Fibroblast of the aortic adventitia (primary cell): ENCODE measurements at places on chromosomes 7 and 10. TPM values are rescaled to one million over a fixed set of nuclear protein-coding genes. Genes with fewer than 3 reads are reported as not detected.

GRCh38 chr7:39248692-39249090 lies 271.0 kb downstream of the POU6F2 start:
- DNase-seq: no peak

GRCh38 chr10:100625816-100626215 lies 90.1 kb downstream of the HIF1AN start:
- no peak for DNase-seq

DNA sequence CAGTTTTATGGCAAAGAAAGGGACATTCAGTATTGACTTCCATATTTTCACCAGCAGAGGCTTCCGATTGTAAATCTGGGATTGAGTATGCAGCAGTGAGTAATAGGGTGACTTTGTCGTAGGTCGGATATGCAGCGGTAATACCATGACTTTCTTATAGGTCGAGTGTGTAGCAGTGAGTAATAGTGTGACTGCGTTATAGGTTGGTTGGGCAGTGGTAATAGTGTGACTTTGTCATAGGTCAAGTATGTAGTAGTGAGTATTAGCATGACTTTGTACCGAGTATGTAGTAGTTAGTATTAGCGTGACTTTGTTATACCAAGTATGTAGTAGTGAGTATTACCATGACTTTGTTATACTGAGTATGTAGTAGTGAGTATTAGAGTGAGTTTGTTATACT lies 268.2 kb upstream of the ADARB2 start:
- no peak for DNase-seq

- DNase-seq: peak; percentile 61
Observed at GRCh38 chr10:126242397-126243260, 145.6 kb downstream of the ADAM12 start.

DNA sequence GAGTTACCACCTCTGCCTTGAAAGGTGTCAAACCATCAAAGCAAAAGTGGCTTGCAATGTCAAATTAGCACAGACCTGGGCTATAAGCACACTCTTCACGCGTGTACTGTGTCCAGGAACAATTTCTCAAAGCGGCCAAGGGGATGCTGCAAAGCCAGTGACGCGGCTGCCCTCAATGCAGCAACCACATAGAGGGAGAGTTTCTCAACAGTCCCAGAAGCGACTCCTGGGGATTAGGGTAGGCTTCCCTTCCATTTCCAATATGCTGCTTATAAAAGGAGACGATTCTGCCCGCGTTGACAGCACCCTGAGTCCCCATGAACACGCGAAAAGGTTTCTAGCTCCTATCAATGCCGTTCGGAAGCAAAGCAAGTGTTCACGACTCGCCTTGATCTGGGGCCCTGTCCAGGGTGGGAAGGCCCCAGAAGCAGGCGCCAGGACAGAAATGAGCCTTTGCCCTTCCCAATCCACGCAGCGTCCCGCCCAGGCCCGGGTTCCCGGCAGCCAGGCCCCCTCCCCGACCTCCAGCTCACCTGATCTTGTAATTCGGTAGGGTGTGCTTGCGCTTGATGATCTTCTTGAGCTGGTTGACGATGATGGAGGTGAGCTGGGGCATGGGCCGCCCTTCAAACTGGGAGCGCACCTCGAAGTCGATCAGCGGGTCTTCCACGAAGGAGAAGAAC lies 1.3 kb downstream of the PDZD8 start:
- DNase-seq: peak; percentile 58

DNA sequence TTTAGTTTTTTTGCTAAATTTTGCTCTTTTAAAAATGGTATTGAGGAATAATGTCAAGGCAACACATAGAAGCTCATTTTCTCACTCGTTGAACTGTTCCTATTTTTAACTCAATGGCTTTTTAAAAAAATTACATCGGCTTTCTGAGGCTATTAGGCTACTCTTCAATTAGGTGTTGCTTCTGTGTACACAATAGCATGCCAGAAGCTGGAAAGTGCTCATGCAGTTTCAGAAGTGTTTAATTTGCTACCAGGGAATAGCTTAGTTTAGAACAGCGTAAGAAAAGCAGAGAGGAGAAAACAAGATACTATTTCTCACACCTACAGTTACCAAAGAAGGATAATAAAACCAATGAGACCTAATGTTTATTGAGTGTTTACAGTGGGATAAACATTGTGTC lies 157.4 kb downstream of the NXPH1 start:
- DNase-seq: no peak

DNA sequence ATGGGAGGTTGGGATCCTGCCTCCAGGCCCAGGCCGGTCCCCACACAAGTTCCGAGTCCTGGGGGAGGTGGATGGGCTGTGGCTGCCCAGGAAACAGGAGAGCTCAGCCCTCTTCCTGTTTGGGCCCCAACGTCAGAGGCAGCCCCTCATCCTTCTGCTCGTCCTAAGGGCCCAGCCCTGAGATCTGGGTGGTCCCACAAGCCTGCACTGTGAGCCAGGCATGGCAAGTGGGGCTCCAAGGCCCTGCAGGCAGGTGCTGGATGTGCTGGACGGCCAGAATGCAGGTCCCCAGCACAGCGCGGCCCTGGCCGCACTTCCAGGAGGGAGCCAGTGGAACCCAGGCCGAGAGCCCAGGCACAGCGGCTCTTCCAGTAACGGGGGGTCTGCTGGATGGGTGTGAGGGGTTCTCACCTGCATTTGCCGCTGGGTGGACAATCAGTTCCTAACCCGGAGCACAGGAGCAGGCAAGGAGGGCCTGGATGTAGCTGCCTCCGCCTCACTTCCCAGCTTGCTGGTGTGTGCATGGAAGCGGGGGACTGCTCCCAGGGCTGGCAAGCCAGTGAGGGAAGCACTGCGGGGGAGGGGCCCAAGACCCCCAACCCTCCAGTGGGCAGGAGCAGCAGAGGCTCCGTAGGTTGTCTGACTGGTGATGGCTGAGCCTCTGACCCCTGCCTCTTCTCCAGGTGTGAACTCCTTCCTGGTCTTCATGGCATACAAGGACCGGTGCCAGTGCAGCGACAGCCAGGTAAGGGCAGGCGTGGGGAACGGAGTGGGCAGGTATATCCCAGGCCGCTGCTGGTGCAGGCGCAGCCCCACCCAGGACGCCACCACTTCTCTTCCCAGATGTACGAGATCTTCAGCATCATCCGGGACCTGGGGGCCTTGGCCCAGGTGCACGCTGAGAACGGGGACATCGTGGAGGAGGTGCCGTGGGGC lies 9.7 kb downstream of the DPYSL4 start:
- DNase-seq: no peak

The PODXL gene
- 2.3 and 7.3 TPM in 2 replicates for total RNA-seq

The DNAH11 gene
- total RNA-seq: 2.7 TPM in 1 of 2 replicates, not detected in the other

The OR2A1 gene
- total RNA-seq: 0.27 TPM in 1 of 2 replicates, not detected in the other
